Aorta (tissue), 5 donors: ENCODE measurements at places on chromosomes 3 and 15. TPM values are rescaled to one million over a fixed set of nuclear protein-coding genes. Genes with fewer than 3 reads are reported as not detected.

- DNase-seq = no peak
Measured at GRCh38 chr3:155611456-155611855, 133.4 kb downstream of the PLCH1 start.

GRCh38 chr3:194960446-194961032, 274.9 kb downstream of the FAM43A start:
- DNase-seq = no peak

DNA sequence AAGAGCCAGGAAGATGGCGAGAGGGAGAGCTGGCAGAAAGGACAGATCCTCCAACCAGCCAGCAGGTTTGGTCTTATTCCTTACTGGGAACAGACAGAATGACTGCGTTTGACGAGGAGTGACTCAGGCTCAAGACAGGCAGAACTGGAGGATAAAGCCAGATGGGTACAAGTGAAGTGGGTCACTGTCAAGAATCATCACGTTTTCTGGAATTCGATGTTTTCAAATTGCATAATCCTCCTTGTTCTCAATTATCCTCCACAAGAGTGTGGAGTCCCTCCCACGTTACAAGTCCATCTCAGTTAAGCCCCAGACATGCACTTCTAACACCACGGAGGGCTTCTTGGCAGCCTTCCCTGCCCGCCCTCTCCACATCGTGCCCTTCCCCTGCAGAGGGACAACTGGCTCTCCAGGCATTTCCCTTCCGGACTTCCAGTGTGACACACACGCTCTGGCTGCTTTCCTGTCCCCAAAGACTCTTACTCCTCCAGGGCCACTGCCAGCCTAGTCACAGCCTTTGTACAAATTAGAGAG, 183.1 kb downstream of the CHST2 start:
- DNase-seq = no peak

DNA sequence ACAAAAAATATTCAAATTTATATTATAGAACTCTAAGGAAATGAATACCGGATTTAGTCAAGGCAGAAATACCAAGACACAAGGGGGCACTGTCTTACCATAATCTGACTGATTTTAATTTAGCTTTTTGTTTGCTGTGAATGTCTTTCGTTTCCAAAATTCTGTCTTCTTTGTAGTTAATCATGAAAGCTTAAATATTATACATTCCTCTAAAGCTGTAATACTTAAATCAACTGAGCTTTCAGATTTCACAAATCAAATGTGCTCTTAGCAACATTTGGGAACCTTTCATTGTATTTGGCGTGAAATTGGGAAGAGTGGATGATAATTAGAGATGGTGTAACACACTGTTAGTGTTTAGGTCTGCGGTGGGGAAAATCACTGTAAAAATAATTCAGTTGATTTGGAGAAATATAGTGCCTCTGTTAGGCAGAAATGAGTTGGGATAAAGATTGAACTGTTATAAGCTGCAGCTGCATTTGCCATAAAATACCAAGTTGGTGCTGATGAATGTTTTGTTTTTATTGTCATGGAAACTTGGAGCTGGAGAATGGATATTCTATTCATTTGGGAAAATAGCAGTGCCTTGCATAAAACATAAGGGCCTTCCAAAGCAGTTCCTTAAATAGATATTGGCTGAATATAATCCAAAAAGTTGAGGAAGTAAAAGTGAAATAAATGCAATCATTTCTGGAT, 228.2 kb downstream of the TCF12 start:
- no peak for DNase-seq

GRCh38 chr15:81256916-81257315, 60.2 kb downstream of the IL16 start:
- no peak for DNase-seq

GRCh38 chr3:125214738-125215137, 2.2 kb upstream of the SLC12A8 start:
- DNase-seq = no peak

- no peak for DNase-seq
Measured at GRCh38 chr15:71345186-71345585, 229.9 kb downstream of the THSD4 start.

- DNase-seq = no peak
Measured at GRCh38 chr15:83549623-83550022, 102.5 kb downstream of the SH3GL3 start.

DNA sequence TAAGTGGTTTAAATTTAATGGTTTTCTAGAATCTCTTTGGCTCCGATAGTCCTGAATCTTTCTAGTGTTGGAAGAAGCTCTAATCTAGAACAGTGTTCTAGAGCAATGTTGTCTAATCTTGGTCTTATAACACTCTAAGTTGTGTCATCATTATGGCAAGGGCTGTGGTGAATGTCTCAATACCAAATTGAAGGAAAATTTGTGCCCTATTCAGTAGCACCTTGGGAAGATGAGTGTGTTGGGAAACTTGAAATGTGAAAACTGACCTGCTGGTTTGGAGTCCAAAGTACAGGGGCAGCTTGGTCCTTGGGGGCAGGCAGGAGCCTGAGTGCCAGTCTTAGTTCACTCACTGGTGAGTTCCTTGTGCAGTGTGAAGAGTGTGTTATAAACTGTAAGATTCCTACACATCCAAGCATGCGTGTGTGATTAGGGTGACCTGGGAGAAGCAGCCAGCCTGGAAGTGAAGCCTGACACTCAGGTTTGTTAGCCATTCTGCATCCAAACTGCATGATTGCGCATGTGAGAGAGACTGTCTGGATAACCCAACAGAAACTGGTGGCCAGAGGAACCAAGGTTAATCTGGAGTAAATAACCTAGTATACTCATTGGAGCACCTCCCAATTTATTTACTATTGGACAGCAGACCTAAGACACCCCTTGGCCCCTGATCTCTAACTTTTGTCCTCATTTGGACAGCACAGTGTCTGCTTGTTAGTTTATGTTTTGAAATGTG, 14.6 kb downstream of the ZNF592 start:
- DNase-seq = no peak

The KPNA4 gene
- 61.1 TPM for total RNA-seq

The PPP1R2 gene
- total RNA-seq = 53.0 TPM

The NEO1 gene
- 46.7 TPM for total RNA-seq

The LRRC2 gene
- 0.78 TPM for total RNA-seq

The NCKIPSD gene
- 26.4 TPM for total RNA-seq

The GOLGA8G gene
- not detected for total RNA-seq

The CHDH gene
- total RNA-seq = 3.7 TPM
